Stimulated activated CD8-positive, alpha-beta memory T cell treated with anti-CD3 and anti-CD28 coated beads, Interleukin-15, amount 100 ng/mL, for 4 hours (primary cell): ENCODE measurements at places on chromosomes 7 and 10.

DNA sequence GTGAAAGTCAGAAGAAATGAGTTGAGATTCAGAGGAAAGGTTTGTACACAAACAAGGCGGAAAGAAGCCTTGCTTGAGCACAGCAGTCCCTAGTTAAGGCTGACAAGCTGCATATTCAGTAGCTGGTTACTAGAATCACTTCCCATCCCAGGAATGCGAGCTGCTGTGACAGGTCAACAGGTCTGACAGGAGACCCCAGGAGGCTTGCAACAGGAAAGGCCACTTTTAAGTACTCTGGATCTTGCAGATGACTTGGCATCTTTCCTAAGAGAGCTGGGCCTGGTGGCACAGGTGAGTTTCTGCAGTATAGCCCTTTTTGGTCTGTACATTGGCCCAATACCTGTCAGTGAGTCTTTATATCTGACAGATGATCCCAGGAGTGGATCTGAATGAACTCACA lies 35.7 kb upstream of the UNC5B start:
- DNase-seq = no peak

- DNase-seq = no peak
Measured at GRCh38 chr7:45132708-45133320, 21.3 kb upstream of the TBRG4 start.

DNA sequence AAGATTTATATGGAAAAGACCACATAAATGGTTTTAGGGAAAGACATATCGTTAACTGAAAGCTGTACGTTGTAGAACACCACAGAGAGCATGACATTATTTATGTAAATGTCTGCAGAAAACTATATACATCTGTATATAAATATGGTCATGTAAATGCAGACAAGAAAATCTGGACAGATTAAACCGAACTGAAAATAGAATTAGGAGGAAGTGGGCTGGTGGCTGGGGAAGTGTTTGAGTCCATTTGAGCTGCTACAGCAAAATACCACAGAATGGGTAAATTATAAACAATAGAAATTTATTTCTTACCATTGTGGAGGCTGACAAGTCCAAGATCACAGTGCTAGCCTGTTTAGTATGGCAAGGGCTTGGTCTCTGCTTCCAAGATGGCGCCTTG lies 56.3 kb upstream of the USP6NL start:
- DNase-seq = no peak

- DNase-seq = no peak
Measured at GRCh38 chr7:64651203-64651602, 14.7 kb upstream of the ZNF107 start.

- DNase-seq = no peak
Measured at GRCh38 chr7:111226800-111227199, 135.9 kb downstream of the LRRN3 start.

DNA sequence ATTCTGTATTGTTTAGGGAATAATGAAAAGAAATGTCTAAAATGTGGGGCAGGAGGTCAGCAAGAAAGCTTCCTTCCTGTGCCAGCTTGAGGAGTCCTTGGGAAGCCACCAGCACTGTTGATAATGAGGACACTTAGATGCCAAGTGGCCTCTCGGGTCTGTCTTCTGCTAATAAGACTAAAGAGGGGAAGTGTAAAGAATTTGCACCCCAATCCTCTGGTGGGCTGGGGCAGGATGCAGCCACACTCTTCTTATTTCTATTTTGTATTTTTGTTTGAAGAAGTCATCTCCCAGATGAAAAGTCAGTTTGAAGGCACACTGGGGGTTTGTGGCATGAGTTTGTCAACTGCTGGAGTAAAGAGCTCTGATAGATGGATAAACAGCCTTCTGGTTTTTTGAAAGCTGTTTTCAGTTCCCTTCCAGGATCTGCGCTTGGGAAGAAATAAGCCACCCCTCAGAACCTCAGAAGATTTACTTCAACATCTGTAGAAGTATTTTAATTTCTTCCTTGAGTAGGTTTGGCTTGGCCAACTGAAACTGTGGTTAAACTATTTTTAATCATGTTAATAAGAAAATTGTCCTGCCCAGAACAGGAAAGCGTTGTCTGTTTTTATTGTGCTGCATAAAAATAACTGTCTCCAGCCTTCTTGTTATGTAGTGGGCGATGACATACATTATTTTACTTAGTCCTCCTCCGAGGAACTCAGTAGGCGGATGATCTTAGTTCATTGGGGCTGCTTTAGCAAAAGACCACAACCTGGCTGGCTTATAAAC lies 128.8 kb upstream of the GPR26 start:
- no peak for DNase-seq

GRCh38 chr7:75738604-75738974 lies at the start of gene HIP1:
HIP1 (minus strand) TSS chr7:75738941; CDS start chr7:75738920, 21 bp downstream.
- no peak for DNase-seq

DNA sequence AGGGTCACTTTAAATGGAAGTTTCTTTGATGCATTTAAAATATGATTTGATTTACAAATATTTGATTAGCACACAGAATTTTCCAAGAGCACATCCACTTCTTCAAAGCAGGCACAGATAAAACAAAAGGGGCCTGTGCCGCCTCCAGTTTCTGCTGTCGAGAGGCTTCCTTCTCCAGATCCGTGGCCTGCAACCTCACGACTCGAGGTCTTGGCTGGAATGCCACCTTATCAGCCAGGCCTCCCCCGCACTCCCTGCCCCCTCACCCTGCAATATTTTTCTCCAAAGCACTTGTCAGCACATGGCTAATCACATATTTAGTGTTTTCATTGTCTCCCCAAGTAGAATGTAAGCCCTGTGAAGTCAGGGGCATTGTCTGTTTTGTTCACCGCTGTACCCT lies 12.5 kb downstream of the PYROXD2 start:
- no peak for DNase-seq

- no peak for DNase-seq
Measured at GRCh38 chr10:30581779-30582380, 47.7 kb downstream of the LYZL2 start.

GRCh38 chr7:42244828-42245227 lies 7.8 kb upstream of the GLI3 start:
- no peak for DNase-seq

DNA sequence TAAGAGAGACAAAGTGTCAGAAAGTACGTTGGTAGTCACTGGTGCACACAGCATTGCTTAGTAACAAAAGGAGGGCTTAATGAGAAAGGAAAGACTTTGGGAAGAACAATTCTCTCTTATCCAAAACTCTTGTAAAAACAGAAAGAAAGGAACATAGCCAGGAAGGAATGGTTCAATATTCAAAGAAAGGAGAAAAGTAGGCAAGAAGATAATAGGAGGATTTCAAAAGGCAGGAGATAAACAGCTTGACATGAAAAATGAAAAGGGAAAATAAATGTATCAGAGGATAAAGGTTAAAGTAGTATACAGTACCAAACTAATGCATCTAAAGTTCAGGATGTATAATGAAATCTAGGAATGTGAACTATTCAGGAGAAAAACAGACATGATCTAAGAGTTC lies 20.1 kb downstream of the ZFAND4 start:
- no peak for DNase-seq

- DNase-seq = no peak
Measured at GRCh38 chr10:128025437-128025836, 100.8 kb downstream of the MKI67 start.

- no peak for DNase-seq
Measured at GRCh38 chr7:150367677-150368095, 936 bp upstream of the REPIN1 start.

DNA sequence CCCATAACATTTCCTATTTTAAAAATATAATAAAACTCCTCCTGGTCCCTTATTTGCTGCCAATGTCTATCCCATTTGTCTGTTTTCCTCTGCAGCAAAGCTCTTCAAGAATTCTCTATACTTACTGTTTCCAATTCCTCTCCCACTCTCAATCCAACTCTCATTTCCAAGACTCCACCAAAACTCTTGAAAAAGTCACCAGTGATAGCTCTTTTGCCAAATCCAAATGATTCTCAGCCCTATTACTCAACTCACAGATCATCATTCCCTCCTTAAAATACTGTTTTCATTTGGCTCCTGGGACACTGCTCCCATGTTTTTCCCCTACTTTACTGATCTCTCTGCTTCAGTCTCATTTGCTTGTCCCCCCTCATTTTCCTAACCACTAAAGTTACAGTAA lies 139.4 kb downstream of the HIBADH start:
- DNase-seq = no peak

DNA sequence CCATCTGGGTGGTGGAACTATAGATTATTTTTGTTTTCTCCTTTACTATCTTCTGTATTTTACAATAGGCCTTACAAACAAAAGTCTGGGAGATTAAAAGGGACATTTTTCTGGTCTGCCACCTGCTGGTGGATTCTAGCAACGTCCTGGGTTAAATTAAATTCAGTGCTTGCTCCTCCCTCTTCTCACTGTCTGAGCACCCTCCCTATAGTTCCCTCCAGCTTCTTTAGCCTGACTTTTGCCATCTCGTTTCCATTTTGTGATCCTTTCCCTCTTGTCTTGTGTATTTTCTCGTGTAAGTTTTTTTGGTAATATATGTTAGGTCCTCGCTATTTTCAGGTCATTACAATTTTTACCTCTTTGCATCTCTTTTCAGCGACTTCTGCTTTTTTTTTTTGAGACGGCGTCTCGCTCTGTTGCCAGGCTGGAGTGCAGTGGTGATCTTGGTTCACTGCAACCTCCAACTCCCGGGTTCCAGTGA lies 16.1 kb downstream of the ANKRD16 start:
- DNase-seq = peak; percentile 45

- DNase-seq = no peak
Measured at GRCh38 chr10:112988839-112989406, 38.9 kb downstream of the TCF7L2 start.
